Stimulated activated CD8-positive, alpha-beta memory T cell treated with anti-CD3 and anti-CD28 coated beads, Interleukin-4, amount 100 ng/mL, for 1 hour (primary cell): ENCODE measurements at places on chromosomes 4 and X.

- DNase-seq: no peak
Measured at GRCh38 chrX:31063114-31063513, 8.7 kb downstream of the FTHL17 start.

DNA sequence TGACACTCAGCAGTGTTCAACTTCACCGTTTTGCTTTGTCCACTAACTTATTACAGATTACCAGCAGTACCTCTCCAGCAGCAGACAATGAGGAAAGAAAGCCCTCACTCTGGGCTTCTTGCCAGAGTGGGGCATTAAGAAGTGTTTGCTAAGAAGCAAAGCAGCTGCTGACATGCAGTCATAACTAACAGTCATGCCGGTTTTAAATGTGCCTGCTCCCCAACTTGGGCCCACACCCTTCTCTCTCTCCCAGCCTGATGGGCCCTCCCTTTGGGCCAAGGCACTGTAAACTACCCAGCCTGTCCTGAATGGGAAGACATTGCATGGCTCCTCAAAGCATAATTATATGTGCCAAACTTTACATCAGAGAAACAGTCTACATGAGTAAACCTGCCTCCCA, 54.6 kb upstream of the HHIP start:
- DNase-seq: no peak

DNA sequence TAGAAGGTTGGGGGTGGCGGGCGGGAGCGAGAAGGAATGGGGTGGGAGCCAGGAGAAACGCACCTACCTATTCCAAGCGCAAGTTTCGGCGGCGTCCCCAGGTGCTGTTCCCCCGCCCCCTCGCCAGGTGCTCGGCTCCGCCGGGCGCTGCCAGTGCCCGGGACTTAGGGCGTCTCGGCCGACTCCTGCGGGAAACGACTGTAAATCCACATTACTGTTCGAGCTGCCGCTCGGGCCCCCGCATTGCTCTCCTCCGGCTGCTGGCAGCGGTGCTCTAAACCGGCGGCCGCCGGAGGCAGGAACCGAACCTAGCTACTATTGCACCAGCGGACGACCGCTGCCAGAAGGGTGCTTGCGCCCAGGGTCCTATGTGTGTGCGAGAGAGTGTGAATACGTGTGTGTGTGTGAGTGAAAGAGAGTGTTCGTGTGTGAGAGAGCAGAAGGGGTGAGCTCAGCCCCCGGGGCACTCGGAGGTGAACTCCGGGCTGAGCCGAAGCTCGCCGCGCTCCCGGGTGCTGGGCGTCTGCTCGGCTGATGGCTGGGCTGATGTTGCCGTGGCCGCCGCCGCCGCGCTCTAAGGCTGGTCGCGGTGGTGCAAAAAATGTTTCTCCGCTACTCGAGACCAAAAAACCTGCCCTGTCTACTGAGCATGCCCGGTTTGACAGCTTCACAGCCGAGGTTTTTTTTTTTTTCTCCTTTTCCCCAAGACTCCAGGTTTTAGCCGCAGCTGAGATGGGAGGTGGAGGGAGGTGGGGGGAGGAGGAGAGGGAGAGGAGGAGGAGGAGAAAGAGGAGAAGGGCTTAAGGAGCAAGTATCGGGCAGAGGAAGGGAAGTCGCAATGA, 115.7 kb upstream of the TEX13C start:
- no peak for DNase-seq

DNA sequence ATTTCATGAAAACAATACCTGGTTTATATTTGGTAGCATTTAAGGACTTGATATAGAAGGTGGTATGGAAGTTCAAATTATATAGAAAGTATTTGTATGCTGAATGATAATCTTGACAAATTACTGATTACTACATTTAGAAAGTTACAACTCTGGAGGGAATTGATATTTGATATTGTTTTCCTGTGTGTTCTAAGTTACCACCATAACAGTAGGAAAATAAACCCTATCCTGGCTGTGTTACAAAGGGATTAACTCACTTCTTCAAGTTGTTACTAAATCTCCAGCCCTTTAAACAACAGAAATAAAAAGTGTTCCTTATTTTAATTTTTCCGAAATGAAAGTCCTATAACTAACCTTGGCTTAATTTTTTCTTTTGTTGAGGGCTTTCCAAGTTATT, 36.6 kb downstream of the FHL1 start:
- DNase-seq: no peak

DNA sequence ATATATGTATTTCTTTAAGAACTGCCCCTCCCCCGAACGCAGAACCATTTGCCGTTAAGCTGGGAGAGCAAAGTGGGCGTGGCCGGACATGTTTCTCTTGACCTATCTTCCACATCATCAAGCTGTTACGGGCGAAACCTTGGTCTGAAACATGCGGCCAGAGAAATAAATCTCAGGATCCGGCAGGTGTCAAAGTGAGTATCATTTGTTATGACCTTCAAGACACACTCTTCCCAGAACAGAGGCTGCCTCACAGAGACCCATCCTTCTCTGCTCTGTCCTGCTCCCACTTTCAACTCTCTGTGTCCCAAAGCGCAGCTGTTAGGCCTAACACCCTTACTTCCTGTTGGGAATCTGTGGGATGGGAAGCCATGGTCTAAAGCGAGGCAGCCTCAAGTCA, at the start of gene MAGEB18:
Gene MAGEB18 (plus strand): TSS at position 70 of the 400 bp plus-strand sequence. CDS start 643 bp downstream, outside the sequence.
- no peak for DNase-seq

DNA sequence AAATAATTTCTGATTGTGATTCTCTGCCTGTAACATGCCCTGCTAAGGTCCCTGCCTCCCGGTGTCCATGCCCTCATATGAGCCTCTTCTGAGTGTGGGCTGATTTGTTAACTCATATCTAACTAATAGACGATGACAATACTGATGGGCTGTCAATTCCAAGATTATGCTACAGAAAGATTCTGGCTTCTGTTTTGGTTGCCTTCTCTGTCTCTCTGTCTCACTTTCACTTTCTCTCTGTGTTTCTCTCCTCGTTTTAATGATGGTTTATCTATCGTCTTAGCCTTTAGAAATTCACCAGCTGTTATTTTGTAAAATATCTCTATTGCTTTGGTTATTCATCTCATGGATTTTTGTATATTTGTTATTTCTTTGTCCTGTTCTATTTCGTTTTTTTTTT, 312.5 kb upstream of the ANXA10 start:
- DNase-seq: no peak

DNA sequence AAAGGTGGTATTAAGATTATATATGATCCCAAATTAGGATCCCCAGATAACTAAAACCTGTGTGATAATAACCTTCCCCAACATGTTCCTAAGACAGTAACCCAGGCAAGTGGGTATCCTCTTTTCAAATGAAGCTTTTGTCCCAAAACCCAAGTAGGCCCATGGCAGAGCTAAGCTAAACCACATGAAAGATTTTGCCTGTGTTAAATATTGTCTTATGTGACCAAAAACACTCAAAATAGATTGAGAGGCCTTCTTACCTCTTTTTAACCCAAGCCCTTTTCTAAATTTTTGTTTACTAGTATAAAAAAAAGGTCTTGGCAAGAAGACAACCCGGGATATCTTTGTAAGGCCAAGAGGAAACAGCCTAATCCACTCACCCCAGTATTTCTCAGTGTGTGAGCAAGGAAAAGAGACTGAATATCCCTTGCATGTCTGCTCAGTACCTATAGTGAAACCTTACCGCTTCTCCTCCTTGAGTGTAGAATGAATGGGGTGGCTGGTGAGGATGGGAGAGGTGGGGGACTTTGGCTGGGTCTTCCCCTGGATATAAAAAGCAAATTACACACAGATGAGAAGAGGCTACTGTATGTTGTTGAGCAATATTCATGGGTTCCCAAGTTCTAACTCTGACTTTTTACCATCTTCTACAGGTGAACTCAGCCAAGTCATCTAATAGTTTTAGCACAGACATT, 188.8 kb upstream of the BMP3 start:
- DNase-seq: no peak

DNA sequence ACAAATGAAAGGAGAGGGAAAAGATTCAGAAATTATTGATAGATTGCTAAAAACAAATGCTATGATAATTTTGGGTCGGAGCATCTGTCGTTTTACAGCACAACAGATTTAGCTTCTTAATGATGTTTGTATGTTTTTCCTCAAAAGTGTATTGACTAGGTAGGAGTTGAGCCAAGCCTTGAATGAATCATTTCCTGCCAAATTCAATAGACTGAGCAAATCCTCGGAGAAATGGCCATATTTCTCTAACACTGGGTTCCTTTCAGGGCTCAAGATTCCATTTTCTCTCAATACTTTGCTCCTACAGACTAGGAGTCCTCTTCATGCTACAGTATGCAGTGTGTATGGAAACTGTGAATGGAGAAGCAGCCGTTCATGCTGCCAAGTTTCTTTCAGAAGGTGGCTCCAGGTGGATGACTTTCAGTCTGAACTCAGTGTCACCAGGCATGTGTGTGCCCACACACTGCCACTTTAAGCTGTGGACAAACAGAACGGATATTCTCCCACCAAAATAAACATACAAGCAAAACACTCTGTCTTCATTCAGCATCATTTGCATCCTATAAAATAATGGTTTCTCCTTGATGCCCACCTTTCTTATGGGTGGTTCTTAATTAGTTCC, 146.0 kb downstream of the TBL1X start:
- DNase-seq: no peak

DNA sequence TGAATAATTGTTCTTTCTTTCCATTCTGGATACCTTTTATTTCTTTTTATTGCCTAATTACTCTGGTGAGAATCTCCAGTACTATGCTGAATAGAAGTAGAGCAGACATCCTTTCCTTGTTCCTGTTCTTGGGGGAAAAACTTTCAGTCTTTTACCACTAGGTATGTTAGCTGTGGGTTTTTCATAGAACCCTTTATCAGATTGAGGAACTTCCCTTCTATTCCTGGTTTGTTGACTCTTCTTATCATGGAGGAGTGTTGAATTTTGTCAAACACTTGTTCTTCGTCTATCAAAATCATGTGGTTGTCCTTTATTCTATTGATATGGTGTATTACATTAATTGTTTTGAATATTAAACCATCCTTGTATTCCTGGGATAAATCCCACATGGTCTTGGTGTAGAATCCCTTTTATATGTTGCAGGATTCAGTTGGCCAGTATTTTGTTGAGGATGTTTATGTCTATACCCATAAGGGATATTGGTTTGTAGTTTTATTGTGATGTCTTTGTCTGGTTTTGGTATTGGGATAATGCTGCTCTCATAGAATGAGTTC, 23.6 kb downstream of the SH3BP2 start:
- no peak for DNase-seq
